Caudate nucleus (tissue), 63 donors: ENCODE measurements at places on chromosomes 7 and 10.

GRCh38 chr7:25384788-25385505 is 156.7 kb upstream of the NPVF start:
- DNase-seq, result no peak

DNA sequence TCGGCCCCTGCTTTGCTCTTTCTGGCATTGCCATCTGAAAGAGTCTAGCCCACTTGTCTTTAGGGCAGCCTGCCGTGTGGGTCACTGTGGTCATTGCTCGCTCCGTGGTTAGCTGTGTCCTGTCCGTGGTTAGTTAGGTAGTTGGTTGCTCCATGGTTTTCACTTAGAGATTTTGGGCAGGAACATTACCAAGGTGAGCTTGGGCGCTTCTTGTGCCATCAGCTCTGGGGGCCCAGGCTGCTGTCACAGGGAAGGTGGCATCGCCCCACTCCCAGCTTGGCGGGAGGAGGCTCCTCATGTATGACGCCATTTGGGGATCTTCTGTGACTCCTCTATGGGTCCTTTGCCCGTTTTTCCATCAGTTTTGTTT is 53.1 kb downstream of the INPP5A start:
- DNase-seq, result no peak

DNA sequence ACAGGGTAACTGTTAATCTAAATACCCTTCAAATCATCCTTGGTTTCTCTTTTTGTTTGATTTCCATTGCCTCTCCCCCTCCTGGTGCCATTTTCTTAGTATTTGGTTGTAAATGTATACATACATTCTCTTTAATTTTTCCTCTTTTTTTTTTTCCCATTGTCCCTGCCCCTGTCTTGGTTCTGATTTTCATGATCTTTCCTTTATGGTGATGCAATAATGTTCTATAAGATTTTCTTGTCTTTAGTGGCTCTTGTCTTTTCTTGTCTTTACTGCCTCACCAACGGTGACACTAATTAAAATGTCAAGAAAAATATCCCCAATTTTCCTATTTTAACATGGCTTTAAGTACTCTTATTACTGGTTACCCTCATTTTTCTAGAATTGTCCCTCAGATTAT is 135.9 kb upstream of the POT1 start:
- DNase-seq, result no peak

DNA sequence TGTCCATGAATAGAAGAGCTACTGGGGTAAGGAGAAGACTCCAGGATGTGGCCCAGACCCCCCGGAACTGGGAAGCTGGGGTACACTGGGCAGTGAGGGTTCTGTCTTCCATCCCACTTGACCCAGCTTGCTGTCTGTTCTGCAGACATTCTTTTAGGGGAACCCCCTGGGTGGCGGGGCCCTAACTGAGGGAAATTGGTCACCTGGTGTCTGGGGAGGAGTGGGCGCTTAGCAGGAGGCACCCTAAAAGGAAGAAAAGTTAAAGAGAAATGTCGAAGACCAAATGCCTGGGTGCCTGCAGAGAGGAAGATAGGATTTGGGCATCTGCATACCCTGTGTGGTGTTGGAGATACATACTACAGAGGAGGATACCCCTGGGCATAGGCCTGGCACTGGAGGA is 1.0 kb downstream of the AP1S1 start:
- DNase-seq, result no peak

DNA sequence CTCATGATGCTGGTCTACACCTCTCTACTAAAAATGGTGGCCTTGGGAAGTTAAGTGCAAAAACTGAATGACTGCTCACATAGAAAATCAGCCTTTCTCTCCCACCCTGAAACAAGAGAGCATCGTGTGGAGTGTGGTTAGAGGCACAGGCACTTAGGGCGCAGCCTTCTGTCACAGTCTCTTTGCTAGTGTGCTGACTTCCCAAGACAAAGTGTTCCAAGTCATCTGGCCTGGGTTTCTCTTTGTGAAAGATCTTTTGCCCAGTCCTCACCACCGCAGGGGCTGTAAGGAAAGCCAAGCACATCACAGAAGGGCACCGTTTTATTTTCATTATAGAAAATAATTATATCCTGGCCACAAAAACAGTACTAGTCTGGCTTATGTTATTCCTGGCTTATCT is 12.5 kb downstream of the STN1 start:
- DNase-seq, result no peak

DNA sequence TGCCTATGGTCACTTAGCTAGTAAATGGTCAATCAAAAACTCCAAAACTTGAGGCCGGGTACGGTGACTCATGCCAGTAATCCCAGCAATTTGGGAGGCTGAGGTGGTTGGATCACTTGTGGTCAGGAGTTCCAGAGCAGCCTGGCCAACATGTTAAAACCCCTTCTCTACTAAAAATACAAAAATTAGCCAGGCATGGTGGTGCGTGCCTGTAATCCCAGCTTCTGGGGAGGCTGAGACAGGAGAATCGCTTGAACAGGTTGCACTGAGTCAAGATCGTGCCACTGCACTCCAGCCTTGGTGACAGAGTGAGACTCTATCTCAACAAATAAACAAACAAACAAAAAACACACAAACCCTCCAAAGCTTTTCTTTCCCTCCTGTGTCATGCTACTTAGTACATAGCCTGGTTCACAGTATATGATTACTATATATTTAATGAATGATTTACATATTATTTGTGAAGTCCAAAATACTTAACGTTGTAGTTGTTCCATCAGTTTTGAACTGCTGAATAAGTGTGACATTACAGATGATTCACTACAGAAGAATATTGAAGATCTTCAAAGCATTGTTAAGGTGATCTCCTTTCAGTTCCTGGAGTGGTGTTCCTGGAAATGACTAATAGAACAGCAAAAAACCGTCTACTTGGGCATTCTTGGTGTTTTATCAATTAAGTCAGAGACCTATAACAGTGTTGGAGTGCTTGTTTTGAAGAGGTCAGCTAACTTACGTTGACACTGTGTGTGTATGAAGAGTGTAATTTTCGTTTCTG is 72.9 kb downstream of the ADK start:
- no peak for DNase-seq
